Stimulated activated CD8-positive, alpha-beta memory T cell treated with anti-CD3 and anti-CD28 coated beads, Interleukin-2, amount 100 ng/mL, for 48 hours (primary cell): ENCODE measurements at places on chromosomes 5 and 9.

- DNase-seq = no peak
Measured at GRCh38 chr5:143796125-143796524, 15.8 kb upstream of the HMHB1 start.

DNA sequence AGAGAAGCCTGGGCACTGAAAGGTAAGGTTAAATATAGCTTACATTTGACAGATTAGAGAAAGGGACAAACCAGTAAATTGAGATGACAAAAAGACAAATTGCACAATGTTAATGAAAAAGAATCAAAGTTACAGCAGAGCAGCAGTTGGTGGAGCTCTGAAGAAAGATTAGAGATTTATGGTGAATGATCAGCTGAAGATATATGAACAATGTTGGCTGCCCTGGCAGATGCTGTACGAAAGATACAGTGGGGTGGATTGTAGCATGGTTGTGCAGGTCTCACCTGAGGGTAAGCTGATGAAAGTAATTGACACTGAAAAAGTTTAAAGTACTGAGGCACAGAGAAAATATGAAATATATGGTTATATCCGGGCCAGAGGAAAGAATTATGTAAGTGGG lies 492.1 kb downstream of the ARHGEF28 start:
- DNase-seq = no peak

DNA sequence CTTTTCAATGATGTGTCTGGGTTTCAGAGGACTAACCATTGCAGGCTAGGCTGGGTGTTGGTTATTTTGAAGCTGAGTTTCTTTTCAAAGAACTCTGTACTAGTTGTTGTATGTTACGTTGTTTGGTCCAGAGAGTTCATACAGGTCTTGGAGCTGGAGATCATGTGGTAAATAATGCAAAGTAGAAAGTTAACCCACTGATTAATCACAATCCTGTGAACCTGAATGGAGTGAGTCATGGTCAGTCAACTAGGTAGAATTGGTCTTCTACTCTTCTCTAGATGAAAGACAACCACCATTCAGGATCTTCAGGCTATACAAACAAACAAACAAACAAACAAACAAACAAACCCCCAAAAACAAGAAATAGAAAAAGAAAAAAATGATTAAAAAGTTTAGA lies 388.9 kb upstream of the ACTBL2 start:
- no peak for DNase-seq

GRCh38 chr5:124124711-124125229 lies 612.8 kb downstream of the CSNK1G3 start:
- DNase-seq = no peak

- DNase-seq = no peak
Measured at GRCh38 chr5:78631931-78632330, 16.6 kb downstream of the LHFPL2 start.

DNA sequence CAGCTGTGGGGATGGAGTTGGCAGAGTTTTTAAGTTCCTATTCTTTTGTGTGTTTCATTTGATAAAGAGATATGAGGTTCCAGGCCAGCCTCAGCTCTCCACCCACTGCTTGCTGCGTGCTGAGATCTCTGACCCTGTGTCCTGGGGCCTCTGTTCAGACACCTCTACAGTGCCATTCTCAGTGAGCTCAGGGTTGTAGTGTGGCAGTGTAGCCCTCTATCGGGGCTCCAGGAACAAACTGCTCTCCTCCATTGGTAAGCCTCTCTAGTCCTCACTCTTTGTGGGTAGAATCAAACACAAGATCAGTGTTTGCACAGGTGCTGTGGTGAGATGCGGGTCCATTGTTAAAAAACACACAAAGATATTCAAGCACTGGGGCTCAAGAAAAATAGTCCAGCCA lies 386.6 kb upstream of the RPS23 start:
- no peak for DNase-seq

GRCh38 chr9:33851301-33851700 lies 34.3 kb downstream of the UBE2R2 start:
- no peak for DNase-seq
